ENCODE measurements at places on chromosomes 7 and 10. TPM values are rescaled to one million over a fixed set of nuclear protein-coding genes. Genes with fewer than 3 reads are reported as not detected.

- no peak overlapping the region for H3K27ac ChIP-seq
- no peak overlapping the region for H3K4me3 ChIP-seq
- no peaks in the 10 kb centered on the region for H3K36me3 ChIP-seq
Measured at GRCh38 chr7:82384051-82384464, 59.5 kb downstream of the CACNA2D1 start.

DNA sequence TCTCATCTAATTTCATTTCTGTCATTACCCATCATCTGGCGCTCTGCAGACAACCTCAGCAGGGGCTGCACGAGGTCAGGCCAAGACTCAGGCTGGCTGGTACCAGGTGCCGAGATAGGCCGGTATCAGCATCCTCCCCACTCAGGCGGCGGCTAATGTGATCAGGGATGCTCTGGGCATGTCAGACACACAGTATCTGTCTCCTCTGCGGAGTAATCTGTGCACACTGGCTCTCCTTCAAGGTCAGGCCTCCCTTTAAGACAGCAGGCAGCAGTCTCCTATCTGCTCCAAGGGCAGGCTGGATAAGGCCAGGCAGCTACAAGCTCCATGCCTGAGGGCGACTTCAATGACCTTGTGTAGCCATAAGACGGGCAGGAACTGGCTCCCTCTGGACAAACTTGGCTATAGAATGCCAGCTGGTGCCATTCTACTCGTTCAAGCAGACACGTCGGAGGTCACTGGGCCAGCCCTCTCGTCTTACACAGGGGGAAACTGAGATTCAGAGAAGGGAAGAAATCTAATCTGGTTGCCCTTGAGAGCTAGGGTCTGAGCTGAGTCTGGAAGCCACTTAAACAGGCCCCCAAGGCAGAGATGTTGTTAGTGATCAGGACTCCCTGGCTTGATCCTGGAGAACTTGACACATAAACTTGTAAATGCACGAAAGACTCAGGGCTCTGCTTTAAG is 59.3 kb downstream of the ARHGAP22 start:
- no peaks in the 10 kb centered on the region for H3K4me1 ChIP-seq
- peaks cover 5% of the 10 kb centered on the region for H3K27me3 ChIP-seq
- no peak overlapping the region for H3K4me3 ChIP-seq
- H3K36me3 ChIP-seq, result no peaks in the 10 kb centered on the region
- DNase-seq, result no peak

DNA sequence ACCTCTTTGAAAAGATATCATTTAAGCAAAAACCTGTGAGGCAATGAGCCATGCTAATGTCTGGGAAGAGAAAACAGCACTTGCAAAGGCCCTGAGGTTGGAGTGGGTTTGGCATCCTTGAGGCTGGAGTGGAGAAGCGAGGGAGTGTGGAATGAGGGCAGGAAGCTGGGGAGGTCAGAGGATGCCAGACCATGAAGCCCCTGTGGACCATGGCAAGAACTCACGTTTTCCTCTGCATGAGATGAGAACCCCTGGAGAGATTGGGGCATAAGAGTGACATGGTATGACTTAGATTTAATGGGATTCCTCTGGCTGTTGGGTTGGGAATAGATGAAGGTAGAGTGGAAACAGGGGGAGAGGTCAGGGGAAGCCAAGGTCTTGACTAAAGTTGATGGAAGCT is 49.4 kb downstream of the GPR26 start:
- H3K4me1 ChIP-seq, result no peaks in the 10 kb centered on the region
- no peaks in the 10 kb centered on the region for H3K36me3 ChIP-seq

DNA sequence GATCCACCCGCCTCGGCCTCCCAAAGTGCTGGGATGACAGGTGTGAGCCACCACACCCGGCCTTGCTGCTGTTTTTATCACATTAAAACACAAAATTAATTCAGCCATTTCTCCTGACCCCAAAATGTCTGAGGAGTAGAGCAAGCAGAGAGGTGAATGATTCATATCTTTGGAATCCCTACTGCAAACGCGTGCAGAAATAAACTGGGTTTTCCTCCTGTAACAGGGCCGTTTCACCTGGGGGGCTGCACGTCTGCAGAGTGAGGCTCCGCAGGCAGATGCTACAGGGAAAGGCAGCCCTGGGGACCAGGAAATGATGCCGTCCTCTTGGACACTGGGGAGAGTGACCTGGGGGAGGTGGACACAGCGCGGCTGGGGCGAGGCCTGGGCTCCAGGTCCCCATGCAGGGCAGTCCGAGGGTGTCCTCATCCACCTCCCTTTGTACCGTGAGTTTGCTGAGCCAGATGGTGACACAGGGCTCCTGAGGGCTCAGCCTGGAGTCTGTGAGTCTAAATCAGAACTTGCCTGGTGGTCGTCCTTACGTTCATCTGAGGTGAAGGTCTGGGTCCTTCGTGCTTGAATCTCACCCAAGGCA is 41.9 kb downstream of the PDGFA start:
- H3K27me3 ChIP-seq, result peaks cover 2% of the 10 kb centered on the region
- no peaks in the 10 kb centered on the region for H3K4me1 ChIP-seq
- no peak overlapping the region for H3K4me3 ChIP-seq
- no peaks in the 10 kb centered on the region for H3K36me3 ChIP-seq
- H3K27ac ChIP-seq, result no peak overlapping the region

DNA sequence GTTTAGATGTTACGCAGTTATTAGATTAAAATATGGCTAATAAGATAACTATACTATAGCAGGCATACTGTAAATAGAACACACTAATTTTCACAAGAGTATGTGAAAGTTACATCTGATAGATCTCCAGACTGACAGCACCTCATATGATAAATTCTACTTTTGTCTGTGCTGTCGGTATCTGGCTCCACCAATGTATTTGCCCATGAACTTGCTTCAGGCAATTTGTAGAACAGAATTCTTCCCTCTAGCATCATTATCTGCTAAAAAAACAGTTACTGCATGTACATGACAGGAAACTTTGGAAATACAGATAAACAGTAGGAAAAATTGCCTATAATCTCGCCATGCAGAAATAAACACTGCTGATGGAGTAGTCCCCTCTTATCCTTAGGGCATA is 137.7 kb downstream of the WNT2 start:
- DNase-seq, result no peak
- H3K4me1 ChIP-seq, result peaks cover 2% of the 10 kb centered on the region
- H3K27me3 ChIP-seq, result no peaks in the 10 kb centered on the region
- H3K4me3 ChIP-seq, result no peak overlapping the region

- no peak overlapping the region for H3K4me3 ChIP-seq
- no peak overlapping the region for H3K27ac ChIP-seq
- no peaks in the 10 kb centered on the region for H3K4me1 ChIP-seq
- H3K36me3 ChIP-seq, result no peaks in the 10 kb centered on the region
Measured at GRCh38 chr7:40808378-40808942, 673.7 kb downstream of the SUGCT start.

DNA sequence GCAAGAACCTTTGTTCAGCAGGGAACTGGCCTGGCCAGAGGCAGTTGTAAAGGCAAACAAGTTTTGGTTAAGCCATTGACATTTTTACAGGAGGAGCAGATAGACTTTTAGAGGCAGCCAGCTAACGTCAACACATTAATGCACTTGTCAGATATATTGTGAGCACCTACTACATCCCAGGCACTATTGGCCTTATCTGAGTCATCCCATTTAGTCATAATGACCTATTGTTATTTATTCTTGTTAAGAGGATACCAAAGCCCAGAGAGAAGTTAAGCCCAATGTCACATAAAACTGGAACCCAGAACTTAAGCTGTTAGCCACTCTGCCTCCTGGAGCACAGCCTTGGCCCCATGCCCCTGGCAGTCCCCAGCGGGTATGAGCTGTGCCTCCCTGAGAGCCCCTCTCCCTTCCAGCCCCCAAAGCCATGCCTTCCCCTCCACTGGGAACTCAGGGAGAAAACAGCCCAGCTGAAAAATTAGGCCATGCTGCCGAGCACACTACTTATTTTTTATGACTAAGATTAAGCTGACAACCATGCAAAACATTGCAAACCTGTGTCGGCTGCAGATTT is 32.7 kb upstream of the TRIM8 start:
- peak overlapping the region; percentile 44 for H3K27ac ChIP-seq
- no peaks in the 10 kb centered on the region for H3K36me3 ChIP-seq
- H3K4me1 ChIP-seq, result peaks cover 28% of the 10 kb centered on the region
- DNase-seq, result no peak
- no peaks in the 10 kb centered on the region for H3K27me3 ChIP-seq

- no peaks in the 10 kb centered on the region for H3K36me3 ChIP-seq
- no peak overlapping the region for H3K4me3 ChIP-seq
- no peak overlapping the region for H3K27ac ChIP-seq
- H3K27me3 ChIP-seq, result no peaks in the 10 kb centered on the region
- H3K4me1 ChIP-seq, result no peaks in the 10 kb centered on the region
Measured at GRCh38 chr10:58003945-58004344, 263.7 kb downstream of the IPMK start.

DNA sequence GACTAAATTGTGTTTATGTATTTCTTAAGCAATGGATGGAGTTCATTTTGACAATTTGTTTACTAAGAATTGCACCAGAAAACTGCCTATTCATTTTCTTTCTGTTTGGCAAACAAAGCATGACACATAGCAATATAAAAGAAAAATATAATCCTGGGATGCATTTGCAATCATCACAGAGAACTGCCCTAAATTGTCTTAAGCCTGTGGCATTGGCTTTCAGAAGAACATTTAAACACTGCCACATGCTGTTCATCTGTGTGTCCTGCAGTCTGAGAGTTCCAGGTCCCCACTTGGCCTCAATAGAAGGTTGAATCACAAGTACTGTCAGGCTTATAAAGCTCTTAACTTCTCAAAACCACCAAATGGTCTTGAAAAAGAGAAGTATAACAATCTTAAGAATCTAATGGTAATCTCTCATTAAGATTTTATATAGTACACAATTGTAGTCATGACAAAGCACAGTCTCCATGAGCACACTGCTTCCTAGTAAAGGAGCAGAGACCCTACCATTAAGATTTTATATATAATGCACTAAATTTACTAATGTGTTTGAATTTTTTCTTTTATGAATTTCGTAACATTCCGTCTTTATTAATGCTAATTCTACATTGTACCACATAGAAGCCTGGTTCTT is 29.9 kb downstream of the RNLS start:
- no peak for DNase-seq
- no peaks in the 10 kb centered on the region for H3K36me3 ChIP-seq
- H3K4me1 ChIP-seq, result peaks cover 2% of the 10 kb centered on the region
- no peak overlapping the region for H3K4me3 ChIP-seq
- no peaks in the 10 kb centered on the region for H3K27me3 ChIP-seq

DNA sequence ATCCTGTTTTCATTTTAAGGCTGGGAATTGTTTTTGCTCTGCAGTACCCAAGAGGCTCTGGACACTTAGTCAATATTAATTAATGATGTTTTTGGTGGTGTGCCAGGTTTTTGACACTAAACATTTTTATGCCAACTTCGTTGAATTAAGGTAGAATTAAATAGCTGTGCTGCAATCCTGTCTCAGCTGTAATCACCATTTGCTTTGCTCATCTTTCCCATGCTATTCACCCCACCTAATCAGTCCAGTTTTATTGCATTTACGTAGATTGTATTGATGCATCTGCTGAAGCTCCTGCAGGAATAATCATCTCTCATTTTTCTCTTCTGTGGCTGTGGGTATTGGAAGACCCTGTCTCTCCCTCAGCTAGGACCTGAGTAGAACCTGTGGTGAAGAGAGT is 52.6 kb upstream of the TRUB1 start:
- no peaks in the 10 kb centered on the region for H3K36me3 ChIP-seq
- H3K27ac ChIP-seq, result no peak overlapping the region
- no peak for DNase-seq
- H3K27me3 ChIP-seq, result peaks cover 2% of the 10 kb centered on the region

- no peak for DNase-seq
- H3K27me3 ChIP-seq, result no peaks in the 10 kb centered on the region
- H3K36me3 ChIP-seq, result no peaks in the 10 kb centered on the region
- no peak overlapping the region for H3K27ac ChIP-seq
Measured at GRCh38 chr10:78910886-78911285, 157.9 kb upstream of the ZMIZ1 start.

KNDC1 gene
- total RNA-seq, result 0.36 TPM

KAZALD1 gene
- not detected for total RNA-seq

LIPN gene
- total RNA-seq, result not detected

GIMAP4 gene
- total RNA-seq, result 288 TPM

BTBD16 gene
- total RNA-seq, result not detected

FRMD4A gene
- total RNA-seq, result 1.4 TPM

RNF133 gene
- total RNA-seq, result not detected

TSPAN13 gene
- total RNA-seq, result 0.42 TPM

Measured in activated naive CD8-positive, alpha-beta T cell treated with anti-CD3 and anti-CD28 coated beads, Interleukin-2, amount 10 ng/mL, durations not matched to agents 7 days and 5 days (primary cell).